Activated B cell treated with CpG ODN at 0.5 μM for 24 hours (primary cell): ENCODE measurements at places on chromosomes 16 and 17. TPM values are rescaled to one million over a fixed set of nuclear protein-coding genes. Genes with fewer than 3 reads are reported as not detected.

DNA sequence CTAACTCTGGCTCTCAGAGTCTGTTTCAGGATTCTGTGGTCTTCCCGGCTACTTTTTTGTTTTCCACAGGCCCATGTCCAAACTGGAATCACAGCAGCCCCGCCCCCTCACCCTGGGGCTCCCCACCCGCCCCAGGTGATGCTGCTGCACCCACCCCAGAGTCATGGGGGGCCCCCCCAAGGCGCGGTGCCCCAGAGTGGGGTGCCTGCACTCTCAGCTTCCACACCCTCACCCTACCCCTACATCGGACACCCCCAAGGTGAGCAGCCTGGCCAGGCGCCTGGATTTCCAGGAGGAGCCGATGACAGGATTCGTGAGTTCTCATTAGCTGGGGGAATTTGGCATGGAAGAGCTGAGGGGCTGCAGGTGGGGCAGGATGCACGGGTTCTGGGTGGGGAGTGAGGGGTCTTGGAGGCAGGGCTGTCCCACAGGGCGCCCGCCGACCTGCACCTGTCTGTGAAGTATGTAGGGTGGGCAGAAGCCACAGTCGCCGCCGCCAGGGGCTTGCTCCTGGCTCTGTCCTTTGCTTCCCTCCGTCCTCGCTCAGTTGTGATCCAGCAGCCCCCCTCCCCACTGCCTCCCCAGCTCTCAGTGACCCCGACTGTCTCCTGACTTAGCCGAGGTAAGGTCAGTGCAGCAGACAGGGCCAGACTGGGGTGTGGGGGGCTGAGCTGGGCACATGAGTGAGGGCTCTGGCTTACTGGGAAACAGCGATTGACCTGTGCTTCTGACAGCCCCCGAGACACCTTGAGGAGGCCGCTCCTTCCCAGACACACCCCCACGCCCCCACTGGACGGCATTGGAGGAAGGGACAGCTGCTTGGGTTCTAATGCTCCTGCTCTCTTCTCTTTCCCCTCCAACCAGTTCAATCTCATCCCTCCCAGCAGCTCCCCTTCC lies 10.0 kb downstream of the TUFM start:
- H3K36me3 ChIP-seq = peaks cover 80% of the 10 kb centered on the region
- peaks cover 7% of the 10 kb centered on the region for H3K4me1 ChIP-seq
- H3K27ac ChIP-seq = peak overlapping the region; percentile 24
- no peaks in the 10 kb centered on the region for H3K27me3 ChIP-seq

DNA sequence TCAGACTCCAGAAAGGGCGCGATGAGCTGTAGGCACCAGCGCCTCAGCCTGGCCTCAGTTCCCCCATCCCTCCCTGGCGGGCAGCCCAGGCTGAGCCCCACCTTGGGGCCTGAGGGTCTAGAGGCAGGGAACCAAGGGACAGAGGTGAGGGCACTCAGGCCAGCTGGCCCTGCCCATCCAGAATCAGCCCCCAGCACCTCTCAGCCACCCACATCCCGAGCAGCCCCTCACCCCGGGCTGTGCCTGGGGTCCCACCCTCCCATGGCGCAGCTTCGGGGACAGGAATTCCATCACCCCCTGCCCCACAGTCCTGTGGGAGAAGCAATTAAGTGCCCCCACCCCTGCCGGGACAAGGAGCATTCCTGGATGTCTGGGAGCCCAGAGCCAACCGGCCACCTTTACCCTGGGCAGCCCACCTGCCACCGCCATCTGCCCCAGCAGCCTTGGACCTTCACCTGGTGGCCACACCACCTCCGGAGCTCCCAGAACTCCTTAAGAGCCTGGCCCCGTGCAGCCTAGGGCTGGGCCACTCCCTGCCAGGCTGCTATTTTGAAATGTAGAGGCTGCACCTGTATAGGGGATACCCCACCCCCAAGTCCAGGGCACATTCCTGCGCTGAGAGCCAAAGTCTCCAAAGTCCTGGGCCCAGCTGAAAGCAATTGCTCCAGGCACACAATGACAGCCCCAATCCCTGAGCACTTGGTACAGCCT lies 33.7 kb upstream of the PVALEF start:
- H3K4me3 ChIP-seq = no peak overlapping the region
- no peak overlapping the region for H3K27ac ChIP-seq
- no peak for DNase-seq
- H3K27me3 ChIP-seq = no peaks in the 10 kb centered on the region
- no peaks in the 10 kb centered on the region for H3K4me1 ChIP-seq

- peaks cover 19% of the 10 kb centered on the region for H3K36me3 ChIP-seq
- H3K4me3 ChIP-seq = no peak overlapping the region
- H3K27ac ChIP-seq = no peak overlapping the region
- no peak for DNase-seq
- peaks cover 6% of the 10 kb centered on the region for H3K27me3 ChIP-seq
Measured at GRCh38 chr16:30782486-30783279, 4.3 kb downstream of the ZNF629 start.

DNA sequence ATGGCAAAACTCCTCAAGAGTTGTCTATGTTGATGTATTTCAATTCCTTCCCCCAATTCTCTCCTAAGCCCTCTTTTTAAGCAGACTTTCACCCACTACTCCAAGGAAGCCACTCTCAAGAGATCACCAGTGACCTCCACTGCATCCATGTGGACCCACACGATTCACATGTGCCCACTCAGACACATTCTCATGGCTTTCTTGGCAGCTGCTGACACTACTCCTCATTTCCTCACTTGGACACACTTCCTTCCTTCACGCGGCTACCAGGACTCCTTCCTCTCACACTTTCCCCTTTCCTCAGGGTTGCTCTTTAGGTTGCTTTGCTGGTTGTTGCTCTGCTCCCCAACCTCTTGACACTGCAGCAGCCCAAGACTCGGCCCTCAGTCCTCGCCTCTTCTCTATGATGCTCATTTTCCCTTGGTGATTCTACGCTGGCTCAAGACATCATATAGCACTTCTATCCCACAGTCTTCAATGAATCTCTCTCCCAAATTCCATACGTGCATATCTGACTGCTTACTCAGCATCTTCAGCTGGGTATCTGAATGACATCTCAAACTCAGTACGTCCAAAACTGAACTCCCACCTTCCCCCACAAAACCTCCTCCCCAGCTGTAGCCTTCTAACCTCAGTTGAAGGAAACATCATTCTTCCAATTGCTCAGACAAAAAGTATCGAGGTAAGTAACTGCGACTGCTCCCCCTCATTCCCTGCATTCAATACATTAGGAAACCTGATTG lies 28.2 kb downstream of the HELZ start:
- DNase-seq = no peak
- no peak overlapping the region for H3K27ac ChIP-seq
- no peaks in the 10 kb centered on the region for H3K27me3 ChIP-seq
- no peak overlapping the region for H3K4me3 ChIP-seq
- peaks cover 39% of the 10 kb centered on the region for H3K36me3 ChIP-seq

DNA sequence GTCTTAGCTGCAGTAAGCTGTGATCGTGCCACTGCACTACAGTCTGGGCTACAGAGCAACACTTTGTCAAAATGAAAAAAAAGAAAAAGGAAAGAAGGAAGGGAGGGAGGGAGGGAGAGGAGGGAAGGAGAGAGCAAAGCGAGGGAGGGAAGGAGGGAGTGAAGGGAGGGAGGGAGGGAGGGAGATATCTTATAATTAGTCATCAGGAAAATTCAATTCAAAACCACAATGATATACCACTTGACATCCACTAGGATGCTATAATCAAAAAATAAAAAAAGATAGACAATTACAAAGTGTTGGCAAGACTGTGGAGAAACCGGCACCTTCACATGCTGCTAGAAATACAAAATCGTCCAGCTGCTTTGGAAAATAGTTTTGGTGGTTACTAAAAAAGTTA lies 93.8 kb downstream of the CDC27 start:
- peaks cover 74% of the 10 kb centered on the region for H3K4me1 ChIP-seq
- peaks cover 10% of the 10 kb centered on the region for H3K36me3 ChIP-seq
- peak overlapping the region; percentile 61 for H3K27ac ChIP-seq
- H3K27me3 ChIP-seq = no peaks in the 10 kb centered on the region
- DNase-seq = no peak

DNA sequence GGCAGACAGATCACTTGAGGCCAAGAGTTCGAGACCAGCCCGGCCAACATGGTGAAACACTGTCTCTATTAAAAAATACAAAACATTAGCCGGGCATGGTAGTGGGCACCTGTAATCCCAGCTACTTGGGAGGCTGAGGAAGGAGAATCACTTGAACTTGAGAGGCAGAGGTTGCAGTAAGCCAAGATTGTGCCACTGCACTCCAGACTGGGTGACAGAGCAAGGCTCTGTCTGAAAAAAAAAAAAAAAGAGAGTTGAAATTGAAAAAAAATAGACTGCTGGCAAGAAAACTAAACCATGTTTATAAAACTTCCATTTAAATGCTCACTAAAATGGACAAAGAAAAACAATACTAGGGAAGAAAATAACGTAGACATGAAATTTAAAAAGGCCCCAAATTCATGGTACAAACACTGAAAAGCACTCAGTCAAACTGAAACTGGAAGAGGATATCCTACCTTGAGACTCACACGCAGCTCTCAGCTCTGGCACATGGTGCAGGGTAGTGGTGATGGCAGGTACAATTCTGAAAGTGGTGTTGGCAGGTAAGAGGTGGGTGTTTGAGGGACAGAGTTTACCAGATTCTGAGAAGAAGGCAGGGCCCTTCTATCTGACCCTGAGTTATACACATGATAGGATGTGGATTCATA lies 19.3 kb downstream of the CNTROB start:
- H3K27me3 ChIP-seq = no peaks in the 10 kb centered on the region
- H3K4me1 ChIP-seq = peaks cover 10% of the 10 kb centered on the region
- H3K36me3 ChIP-seq = peaks cover 38% of the 10 kb centered on the region
- peak overlapping the region; percentile 86 for H3K27ac ChIP-seq

DNA sequence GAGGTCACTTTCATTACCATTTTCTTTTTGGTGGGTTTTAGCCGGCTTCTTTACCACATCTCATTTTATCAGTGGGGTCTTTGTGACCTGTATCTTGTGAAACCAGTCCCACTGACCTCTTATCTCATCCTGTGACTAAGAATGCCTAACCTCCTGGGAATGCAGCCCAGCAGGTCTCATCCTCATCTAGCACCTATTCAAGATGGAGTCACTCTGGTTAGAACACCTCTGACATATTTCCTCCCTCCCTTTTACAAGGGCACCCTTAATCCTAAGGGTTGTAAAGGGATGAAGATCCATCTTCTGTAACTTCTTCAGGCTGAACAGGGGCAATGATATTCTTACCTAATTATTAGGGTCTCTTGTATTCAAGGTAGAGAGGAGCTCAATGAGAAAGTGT lies 107.9 kb upstream of the HAS3 start:
- DNase-seq = no peak
- H3K4me1 ChIP-seq = no peaks in the 10 kb centered on the region
- H3K4me3 ChIP-seq = no peak overlapping the region

- H3K36me3 ChIP-seq = no peaks in the 10 kb centered on the region
- H3K27ac ChIP-seq = no peak overlapping the region
- no peak overlapping the region for H3K4me3 ChIP-seq
- H3K4me1 ChIP-seq = no peaks in the 10 kb centered on the region
Measured at GRCh38 chr16:51615141-51615540, 464.1 kb upstream of the SALL1 start.

- no peak overlapping the region for H3K27ac ChIP-seq
- H3K4me1 ChIP-seq = peaks cover 19% of the 10 kb centered on the region
- H3K27me3 ChIP-seq = no peaks in the 10 kb centered on the region
- no peaks in the 10 kb centered on the region for H3K36me3 ChIP-seq
- no peak for DNase-seq
Measured at GRCh38 chr16:30808146-30808545, 21.1 kb upstream of the ZNF629 start.

DNA sequence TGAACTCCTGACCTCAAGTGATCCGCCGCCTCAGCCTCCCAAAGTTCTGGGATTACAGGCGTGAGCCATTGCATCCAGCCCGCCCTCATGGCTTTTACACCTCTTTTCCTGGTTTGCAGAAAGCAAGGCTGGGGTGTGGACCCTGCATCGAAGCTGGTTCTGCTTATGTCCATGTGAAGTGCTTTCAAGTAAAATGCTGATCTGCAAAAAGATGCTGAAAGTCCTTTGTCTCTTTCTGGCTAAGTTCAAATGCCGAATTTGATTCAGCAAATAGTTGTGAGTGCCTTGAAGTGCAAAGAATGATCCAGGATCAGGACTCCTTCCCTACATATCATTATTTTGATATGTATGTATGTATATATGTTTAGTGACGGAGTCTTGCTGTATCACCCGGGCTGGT lies 17.1 kb downstream of the NAA60 start:
- no peaks in the 10 kb centered on the region for H3K27me3 ChIP-seq
- H3K4me3 ChIP-seq = no peak overlapping the region
- H3K36me3 ChIP-seq = peaks cover 4% of the 10 kb centered on the region
- no peak overlapping the region for H3K27ac ChIP-seq
- no peak for DNase-seq

DNA sequence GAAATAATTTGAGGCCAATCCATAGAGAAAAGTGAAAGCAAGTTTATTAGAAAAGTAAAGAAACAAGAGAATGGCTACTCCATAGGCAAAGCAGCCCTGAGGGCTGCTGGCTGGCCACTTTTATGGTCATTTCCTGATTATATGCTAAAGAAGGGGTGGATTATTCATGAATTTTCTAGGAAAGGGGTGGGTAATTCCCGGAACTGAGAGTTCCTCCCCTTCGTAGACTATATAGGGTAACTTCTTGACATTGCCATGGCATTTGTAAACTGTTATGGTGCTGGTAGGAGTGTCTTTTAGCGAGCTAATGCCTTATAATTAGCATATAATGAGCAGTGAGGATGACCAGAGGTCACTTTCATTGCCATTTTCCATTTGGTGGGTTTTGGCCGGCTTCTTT lies 4.4 kb downstream of the DHRS7B start:
- H3K4me1 ChIP-seq = peaks cover 22% of the 10 kb centered on the region
- DNase-seq = no peak
- H3K4me3 ChIP-seq = no peak overlapping the region
- H3K27me3 ChIP-seq = no peaks in the 10 kb centered on the region
- no peak overlapping the region for H3K27ac ChIP-seq

DNA sequence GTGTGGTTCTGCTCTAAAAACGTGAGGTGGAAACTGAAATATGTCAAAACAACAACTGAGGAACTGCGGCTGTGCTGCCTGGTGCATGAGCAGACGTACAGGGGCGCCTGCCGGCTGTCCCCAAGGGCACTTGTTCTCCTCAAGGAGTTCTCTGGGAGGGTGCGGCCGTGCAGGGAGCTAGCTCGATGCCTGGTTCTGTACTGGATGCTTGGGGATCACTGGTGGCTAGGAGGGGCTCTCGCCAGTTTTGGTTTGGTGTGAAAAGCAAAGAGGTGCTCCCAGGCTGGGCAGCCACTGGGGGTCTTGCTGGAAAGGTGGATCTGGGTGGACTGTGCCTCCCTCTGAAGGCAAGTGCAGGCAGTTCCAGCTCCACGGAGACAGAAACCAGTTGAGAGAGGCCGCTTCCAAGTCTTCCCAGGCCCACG lies 41.9 kb upstream of the ATP2A3 start:
- H3K4me1 ChIP-seq = peaks cover 24% of the 10 kb centered on the region
- no peak for DNase-seq
- no peak overlapping the region for H3K27ac ChIP-seq
- no peak overlapping the region for H3K4me3 ChIP-seq

- no peak for DNase-seq
- no peak overlapping the region for H3K27ac ChIP-seq
- no peaks in the 10 kb centered on the region for H3K4me1 ChIP-seq
- H3K4me3 ChIP-seq = no peak overlapping the region
- peaks cover 6% of the 10 kb centered on the region for H3K27me3 ChIP-seq
- no peaks in the 10 kb centered on the region for H3K36me3 ChIP-seq
Measured at GRCh38 chr16:83296505-83296904, 511.3 kb upstream of the HSBP1 start.

GRCh38 chr17:28480799-28481571 lies 7.5 kb downstream of the SLC13A2 start:
- H3K27me3 ChIP-seq = no peaks in the 10 kb centered on the region
- DNase-seq = no peak
- H3K27ac ChIP-seq = no peak overlapping the region
- no peak overlapping the region for H3K4me3 ChIP-seq
- no peaks in the 10 kb centered on the region for H3K36me3 ChIP-seq
- no peaks in the 10 kb centered on the region for H3K4me1 ChIP-seq

The PRSS27 gene
- 1.5 and 1.8 TPM in 2 replicates for total RNA-seq

The CCDC144A gene
- 2.3 and 3.0 TPM in 2 replicates for total RNA-seq

The LRRC37A2 gene
- total RNA-seq = 23.5 and 31.2 TPM in 2 replicates

The TBKBP1 gene
- 3.6 and 4.1 TPM in 2 replicates for total RNA-seq

The LLGL2 gene
- total RNA-seq = 27.5 and 29.9 TPM in 2 replicates

The KRT33B gene
- total RNA-seq = not detected in 2 replicates
